ENCODE measurements at places on chromosomes 7 and 10.

- DNase-seq = no peak
Observed at GRCh38 chr10:58517081-58517480, 4.4 kb downstream of the BICC1 start.

DNA sequence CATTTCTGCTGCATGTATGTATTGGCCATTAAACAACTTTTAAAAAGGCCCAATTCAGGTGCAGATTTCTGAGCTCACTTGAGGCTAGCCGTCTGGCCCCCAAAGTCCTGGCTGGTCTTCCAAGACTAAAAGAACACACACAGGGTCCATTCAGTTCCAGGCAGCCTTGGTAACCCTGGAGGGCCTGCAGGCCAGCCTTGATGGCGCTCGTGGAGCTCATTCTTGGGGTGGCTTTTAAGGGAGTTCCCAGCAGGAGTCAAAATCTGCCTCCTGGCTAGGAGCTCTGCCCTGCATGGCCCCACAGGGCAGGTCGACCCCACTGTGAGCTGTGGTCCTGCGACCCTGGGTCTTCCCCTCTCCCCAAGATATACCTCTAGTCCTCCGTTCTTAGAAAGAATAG, 28.8 kb downstream of the ANXA11 start:
- no peak for DNase-seq

DNA sequence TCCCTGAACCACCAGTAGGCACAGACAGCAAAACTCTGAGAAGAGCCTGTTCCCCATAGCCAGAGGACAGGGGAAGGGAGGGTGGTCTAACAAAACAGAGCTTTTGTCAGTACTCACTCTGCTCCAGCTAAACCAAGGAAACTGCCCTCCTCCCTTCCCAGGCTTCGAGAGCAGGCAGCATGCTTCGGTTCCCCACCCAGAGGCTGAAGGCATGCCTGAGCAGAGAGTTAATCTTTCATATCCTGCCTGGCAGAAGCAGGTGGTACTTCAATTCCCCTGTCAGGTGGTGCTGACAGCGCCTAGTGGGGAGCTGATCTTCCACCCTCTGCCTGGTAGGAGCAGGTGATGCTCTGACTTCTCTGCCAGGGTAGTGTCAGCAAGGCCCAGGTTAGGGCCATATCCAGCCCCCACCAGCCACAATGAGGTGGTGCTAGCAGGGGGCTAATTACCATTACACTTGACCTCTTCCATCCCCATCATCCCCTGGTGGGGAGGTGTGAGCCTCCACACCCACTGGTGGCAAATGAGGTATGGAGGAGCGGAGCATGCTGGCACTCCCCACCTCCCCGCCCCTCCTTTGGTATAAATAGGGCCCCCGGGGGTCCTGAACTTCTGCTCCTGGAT, 35.1 kb downstream of the SDK1 start:
- no peak for DNase-seq

DNA sequence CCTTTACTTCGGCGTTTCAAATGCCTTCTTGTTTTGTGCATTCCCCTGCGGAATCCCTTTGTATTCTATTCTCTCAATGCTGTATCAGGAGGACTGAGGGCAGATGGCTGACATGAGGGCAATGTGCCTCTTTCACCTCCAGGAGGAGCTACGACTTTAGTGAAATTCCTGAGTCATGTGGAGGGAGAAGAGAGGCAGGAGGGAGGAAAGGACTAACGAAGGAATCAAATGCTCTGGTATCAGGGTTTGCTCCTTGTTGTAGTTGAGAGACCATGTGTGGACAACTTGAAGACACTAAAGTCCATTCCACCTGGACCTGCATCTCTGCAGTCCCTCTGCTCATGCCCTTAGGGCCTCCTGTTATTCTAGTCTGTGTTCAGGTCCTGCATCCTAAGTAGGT, 40.2 kb upstream of the PRSS58 start:
- no peak for DNase-seq

All from cardiac fibroblast (primary cell).